Jurkat, Clone E6-1 (cell line): ENCODE measurements at places on chromosomes 6 and 20.

- peak; percentile 66 for DNase-seq
Measured at GRCh38 chr6:31769684-31770371, 7.3 kb downstream of the VWA7 start.

DNA sequence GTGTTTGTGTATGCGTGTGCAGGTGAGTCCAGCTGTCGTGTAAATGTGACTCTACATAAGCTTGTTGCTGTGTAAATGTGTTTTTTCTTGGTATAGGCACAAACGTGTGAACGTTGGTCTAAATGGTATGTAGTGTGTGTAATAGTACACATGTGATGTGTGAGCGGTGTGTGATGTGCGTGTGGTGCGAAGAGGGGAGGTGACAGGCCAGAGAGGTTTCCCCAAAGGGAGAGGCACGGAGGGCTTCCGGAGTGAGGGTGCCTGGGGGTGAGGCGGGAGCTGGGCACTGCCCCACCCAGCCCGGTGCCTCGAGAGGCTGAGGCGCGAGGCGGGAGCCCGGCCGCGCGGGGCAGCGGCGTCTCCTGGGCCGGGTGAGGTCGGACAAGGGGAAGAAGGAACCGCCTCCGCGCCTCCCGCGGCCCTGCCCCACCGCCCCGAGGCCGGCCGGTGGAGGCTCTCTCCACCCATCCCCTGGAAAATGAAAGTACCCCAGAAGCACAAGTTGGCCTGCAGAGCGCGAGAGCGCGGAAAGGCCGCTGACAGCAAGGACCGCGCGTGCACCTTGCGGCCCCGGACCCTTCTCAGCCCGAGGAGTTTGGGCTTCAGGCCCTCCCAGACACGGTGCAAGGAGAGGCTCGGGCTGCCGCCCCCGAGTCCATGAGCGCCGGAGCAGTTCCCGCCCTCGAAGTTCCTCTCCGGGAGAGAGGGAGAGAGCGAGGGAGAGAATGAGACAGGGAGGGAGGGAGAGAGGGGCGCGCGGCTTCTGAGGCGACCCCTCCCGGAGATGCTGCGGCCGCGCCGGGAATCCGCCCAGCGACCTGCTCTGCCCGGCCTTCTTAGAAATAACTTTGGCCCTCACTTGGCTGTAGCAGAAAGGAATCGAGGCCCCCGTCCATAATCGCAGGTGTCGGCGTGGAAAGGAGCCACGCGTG, 43.2 kb upstream of the OSTM1 start:
- no peak for DNase-seq

DNA sequence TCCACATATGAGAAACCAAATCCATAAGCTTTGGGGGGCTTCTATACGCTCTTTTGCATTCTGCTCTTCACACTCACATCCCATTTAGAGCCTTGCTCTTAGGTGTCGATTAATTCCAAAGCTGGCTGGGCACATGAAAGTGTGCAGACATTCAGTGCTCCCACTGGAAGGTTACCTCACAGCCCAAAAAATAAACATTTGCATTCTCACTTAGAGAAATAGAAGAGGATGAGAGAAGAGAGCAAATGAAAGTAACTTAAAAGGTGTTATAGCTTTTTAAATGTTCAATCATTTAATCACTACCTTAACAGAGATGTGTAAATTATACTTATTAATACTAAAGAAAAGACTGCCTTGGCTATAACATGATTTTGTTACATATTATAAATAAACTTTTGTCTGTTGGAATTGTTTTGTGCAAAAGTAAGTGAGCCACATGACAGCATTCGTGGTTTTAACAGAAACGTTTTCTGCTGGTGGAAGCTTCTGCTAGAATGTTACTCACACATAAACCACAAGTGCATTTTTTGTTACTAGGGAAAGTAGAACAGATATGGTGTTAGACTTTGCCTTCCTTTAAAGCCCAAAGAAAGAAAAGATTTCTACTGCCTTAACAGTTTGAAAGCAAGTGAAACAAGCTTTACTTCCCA, 116.7 kb downstream of the SIM1 start:
- DNase-seq: peak; percentile 91

- no peak for DNase-seq
Measured at GRCh38 chr20:41386502-41387427, 20.1 kb upstream of the EMILIN3 start.

GRCh38 chr6:5203546-5203945, 57.2 kb downstream of the LYRM4 start:
- no peak for DNase-seq
